ENCODE measurements at places on chromosomes 5 and 9. TPM values are rescaled to one million over a fixed set of nuclear protein-coding genes. Genes with fewer than 3 reads are reported as not detected.

- no peak for DNase-seq
Measured at GRCh38 chr5:79023348-79023747, 38.2 kb upstream of the ARSB start.

- peak; percentile 15 for DNase-seq
Measured at GRCh38 chr5:96235008-96235910, 197.8 kb downstream of the PCSK1 start.

DNA sequence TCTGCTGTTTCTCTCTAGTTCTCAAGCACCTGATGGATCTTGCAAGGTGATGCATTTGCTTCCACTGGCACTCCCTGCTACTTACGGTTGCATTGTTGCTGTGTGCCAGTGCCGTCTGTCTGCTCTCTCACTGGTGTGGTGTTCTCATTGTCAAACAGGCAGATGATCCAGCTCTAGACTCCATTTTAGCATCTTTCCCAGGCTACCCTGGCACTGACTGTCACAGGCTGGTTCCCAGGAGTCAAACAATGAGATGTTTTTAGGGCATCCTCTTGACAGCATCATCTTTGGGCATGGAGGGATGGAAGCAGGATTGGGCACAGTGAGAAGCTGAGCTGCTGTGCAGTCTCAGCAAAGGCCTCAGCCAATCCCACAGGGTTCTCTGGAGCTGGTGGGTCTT lies 12.9 kb downstream of the MTRR start:
- no peak for DNase-seq

GRCh38 chr9:123562844-123563346 lies 206.9 kb downstream of the CRB2 start:
- no peak for DNase-seq

GRCh38 chr5:119411361-119412278 lies 40.7 kb upstream of the HSD17B4 start:
- peak; percentile 77 for DNase-seq

- no peak for DNase-seq
Measured at GRCh38 chr5:136638084-136638483, 272.7 kb upstream of the TRPC7 start.

GRCh38 chr5:42043400-42043799 lies 118.3 kb downstream of the FBXO4 start:
- no peak for DNase-seq

DNA sequence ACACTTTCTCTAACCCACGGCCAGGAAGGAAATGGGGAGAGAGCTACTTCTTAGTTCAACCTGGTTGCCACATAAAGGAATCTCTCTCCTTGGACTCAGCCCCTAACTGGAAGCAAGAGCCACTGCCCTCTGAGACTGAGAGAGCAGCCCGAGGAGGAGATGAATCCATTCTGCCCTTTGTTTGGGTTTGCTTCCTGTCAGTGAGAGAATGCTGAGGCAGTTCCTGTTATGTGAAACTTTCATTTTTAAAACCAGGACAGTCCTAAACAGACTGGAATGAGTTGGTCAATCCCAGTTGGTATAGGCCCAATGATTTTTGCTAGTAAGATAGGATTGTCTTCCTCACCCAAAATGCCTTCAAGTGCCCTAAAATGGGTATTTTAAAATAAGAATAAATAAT lies 205.1 kb downstream of the NTRK2 start:
- no peak for DNase-seq

DNA sequence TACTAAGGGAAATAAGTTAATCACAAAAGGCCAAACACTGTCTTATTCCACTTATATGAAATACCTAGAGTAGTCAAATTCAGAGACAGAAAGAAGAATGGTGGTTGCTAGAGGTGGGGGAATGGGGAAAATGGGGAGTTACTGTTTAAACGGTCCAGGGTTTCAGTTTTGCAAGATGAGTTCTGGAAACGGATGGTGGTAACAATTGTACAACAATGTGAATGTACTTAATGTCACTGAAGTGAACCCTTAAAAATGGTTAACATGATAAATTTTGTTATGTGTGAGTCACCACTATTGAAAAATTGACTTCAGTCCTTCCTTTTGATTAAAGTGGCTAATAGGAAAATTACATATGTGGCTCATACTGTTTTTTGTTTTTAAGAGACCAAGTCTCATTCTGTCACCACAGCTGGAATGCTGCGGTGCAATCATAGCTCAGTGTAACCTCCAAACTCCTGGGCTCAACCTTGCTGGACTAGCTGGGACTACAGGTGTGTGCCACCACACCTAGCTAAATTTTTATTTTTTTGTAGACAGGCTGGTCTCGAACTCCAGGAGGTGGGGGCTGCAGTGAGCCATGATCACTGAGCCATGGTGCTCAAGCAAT lies 8.7 kb downstream of the UBQLN1 start:
- DNase-seq: no peak

DNA sequence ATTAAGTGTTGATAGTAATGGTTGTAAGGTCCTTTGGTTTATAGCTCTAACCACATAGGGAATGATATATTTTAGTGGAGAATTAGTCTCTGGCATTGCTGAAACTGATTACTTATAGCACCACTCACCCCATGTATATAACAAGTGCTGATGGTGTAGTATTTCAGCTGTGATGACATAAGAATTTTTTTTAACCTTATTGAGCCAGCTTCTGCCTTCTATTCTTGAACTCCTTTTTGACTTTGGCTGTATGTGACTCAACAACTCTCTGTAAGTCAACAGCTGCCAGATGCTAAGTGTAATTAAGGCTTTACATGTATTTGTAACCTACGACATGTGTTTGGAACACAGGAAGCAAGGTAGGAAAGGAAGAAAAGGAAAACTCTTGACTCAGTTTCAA lies 929.6 kb upstream of the WWC1 start:
- DNase-seq: no peak

CDC20B gene
- 0.88 TPM for polyA plus RNA-seq

FAM200C gene
- 5.3 TPM for polyA plus RNA-seq

BTF3 gene
- polyA plus RNA-seq: 526 TPM

SLC6A7 gene
- polyA plus RNA-seq: not detected

GLRA1 gene
- polyA plus RNA-seq: not detected

INSYN2B gene
- not detected for polyA plus RNA-seq

NUTM2F gene
- polyA plus RNA-seq: not detected
